ENCODE measurements at places on chromosomes 3 and 15. TPM values are rescaled to one million over a fixed set of nuclear protein-coding genes. Genes with fewer than 3 reads are reported as not detected.
A peak's percentile ranks its signal among the peaks of the same experiment; 100 is the strongest.

Gene CDHR4
- total RNA-seq, result 1.6 TPM

DNA sequence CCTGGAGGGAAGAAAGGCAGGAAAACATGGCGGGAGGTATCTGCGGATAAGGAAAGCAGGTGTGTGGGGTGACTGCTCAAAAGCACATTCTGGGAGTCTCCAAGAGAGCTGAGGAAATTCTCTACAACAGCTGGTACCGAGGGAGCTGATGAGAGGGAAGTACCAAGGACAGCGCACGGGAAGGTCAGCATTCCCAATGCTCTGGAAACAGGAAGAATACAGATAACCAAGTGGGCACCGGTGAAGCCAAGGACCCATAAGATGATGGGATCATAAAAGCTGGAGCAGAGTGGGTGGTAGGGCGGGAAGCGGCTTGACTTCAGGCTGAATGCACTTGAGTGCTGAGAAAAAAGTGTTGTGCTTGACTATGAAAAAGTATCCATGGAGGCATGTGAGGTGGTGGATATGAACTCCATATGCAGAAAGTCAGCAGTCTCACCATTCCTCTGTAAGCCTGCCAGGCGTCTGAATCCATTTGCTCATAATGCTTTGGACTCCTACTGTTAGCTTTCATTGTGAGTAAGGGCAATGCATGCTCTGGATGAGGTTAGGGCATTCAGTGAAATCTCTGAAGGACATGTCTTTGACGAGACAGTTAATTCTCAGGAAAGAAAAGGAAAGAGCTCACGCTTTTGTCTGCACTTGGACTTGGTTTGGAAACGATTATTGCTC lies 215.5 kb downstream of the NR1D2 start:
- H3K36me3 ChIP-seq, result no peaks in the 10 kb centered on the region
- no peaks in the 10 kb centered on the region for H3K4me1 ChIP-seq
- no peak overlapping the region for H3K4me3 ChIP-seq
- no peak for DNase-seq
- no peaks in the 10 kb centered on the region for H3K27me3 ChIP-seq
- H3K27ac ChIP-seq, result no peak overlapping the region

GRCh38 chr3:38824349-38824748 lies 8.3 kb upstream of the SCN10A start:
- H3K4me3 ChIP-seq, result no peak overlapping the region
- no peak overlapping the region for H3K27ac ChIP-seq
- H3K36me3 ChIP-seq, result no peaks in the 10 kb centered on the region
- H3K4me1 ChIP-seq, result no peaks in the 10 kb centered on the region
- DNase-seq, result no peak
- H3K27me3 ChIP-seq, result no peaks in the 10 kb centered on the region

- no peaks in the 10 kb centered on the region for H3K36me3 ChIP-seq
- no peaks in the 10 kb centered on the region for H3K27me3 ChIP-seq
- no peak overlapping the region for H3K4me3 ChIP-seq
- H3K27ac ChIP-seq, result no peak overlapping the region
These were observed 102.1 kb upstream of the CHRM5 start for GRCh38 chr15:33866101-33866737.

DNA sequence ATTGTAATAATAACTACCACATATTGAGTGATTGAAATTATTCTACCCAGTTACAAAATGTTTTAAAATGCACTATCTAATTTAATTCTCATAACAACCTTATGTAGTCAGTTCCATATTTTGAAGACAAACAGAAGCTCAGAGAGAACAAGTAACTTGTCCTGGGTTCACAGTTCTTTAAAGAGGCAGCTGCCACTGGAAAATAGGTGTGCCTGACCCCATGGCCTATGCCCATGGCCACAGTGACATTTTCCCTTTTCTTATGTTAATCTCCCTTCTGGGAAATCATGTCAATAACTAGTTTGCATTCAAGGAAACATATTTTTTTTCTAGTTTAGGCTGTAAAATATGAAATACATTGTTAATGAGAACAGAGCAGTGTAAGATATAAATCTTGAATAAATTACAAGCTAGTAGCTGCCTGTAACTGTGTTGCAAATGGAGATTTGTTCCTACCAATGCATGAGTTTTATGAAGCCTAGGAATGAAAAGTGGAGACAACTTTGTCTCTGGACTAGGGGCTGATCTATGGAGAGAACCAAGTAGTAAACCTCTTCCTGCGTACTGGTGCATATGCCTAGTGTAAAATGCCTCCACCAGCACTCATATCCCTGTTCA lies 1018.0 kb downstream of the NTRK3 start:
- no peaks in the 10 kb centered on the region for H3K36me3 ChIP-seq
- H3K27me3 ChIP-seq, result no peaks in the 10 kb centered on the region
- no peak for DNase-seq
- H3K4me1 ChIP-seq, result no peaks in the 10 kb centered on the region

DNA sequence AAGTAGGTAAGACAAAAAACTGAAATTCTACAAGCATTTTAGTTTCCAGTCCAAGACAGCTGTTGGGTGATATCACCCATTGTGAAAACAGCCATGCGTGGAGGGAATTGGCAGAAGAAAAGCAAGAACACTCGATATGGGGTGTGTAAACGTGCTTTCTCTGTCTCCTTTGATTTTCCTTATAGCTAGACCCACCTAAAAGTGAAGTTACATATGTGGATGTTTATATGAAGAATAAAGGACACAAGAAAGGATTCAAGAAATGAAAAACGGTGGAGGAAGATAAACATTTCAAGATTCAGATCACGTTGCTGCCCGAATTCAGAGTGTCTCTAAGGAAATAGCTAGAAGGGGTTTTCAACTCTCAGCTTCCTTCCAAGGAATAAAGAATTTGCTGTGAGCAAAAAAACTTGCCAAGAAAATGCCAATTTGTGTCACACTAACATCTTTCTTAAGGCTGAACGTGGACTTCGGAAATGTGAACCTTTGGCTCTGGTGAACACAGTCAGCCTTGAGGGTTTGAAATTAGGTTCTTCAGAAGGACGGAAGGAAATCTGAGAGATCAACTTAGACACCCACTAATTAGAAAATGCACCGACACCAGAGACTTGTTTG lies 269.0 kb upstream of the ADAMTS9 start:
- H3K36me3 ChIP-seq, result no peaks in the 10 kb centered on the region
- no peak overlapping the region for H3K4me3 ChIP-seq
- no peak overlapping the region for H3K27ac ChIP-seq
- DNase-seq, result no peak
- no peaks in the 10 kb centered on the region for H3K4me1 ChIP-seq

GRCh38 chr3:54294214-54294613 lies 171.9 kb downstream of the CACNA2D3 start:
- H3K27ac ChIP-seq, result no peak overlapping the region
- H3K36me3 ChIP-seq, result no peaks in the 10 kb centered on the region
- H3K27me3 ChIP-seq, result no peaks in the 10 kb centered on the region
- H3K4me1 ChIP-seq, result no peaks in the 10 kb centered on the region

DNA sequence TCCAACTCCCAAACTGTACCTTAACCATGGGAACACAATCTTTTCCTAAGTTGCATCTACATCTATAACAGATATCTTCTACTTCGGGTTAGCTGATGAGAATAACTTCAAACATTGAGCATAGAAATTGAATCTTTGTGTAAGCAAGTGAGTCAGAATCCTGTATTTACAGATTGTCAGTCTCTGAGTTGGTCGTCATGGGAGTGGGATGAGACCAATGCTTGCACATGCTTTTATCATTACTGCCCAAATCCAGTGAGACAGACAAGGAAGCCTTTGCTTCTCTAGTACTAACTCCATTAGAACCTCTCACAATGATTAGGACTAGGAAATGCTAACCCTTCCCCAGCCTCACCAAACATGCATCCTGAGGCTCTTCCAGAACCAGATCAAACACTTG lies 587.1 kb upstream of the ZNF717 start:
- H3K36me3 ChIP-seq, result no peaks in the 10 kb centered on the region
- no peaks in the 10 kb centered on the region for H3K27me3 ChIP-seq
- no peaks in the 10 kb centered on the region for H3K4me1 ChIP-seq
- no peak for DNase-seq
- no peak overlapping the region for H3K27ac ChIP-seq
- no peak overlapping the region for H3K4me3 ChIP-seq

Gene AADACL2
- total RNA-seq, result not detected

DNA sequence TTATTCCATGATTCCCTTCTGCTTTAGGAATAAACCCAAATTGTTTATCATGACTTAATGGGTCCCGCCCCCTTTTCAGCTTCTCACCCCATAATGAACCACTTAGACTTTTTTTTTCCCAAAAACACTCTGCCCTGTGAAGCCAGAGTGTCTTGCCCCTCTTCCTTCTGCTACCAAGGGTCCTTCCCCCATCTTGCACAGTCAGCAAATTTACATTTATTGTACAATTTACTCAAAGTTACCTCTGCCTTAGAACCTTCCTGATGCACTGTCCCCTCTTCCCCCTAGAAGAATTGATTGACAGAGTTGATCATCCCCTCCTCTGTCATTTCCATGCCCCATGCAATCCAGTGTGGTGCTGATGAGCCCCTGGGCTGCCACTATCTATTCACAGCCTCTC lies 101.5 kb upstream of the PPP2R3A start:
- H3K27me3 ChIP-seq, result no peaks in the 10 kb centered on the region
- no peak for DNase-seq
- H3K27ac ChIP-seq, result no peak overlapping the region
- H3K36me3 ChIP-seq, result no peaks in the 10 kb centered on the region

Gene ZNF860
- total RNA-seq, result 1.9 TPM

DNA sequence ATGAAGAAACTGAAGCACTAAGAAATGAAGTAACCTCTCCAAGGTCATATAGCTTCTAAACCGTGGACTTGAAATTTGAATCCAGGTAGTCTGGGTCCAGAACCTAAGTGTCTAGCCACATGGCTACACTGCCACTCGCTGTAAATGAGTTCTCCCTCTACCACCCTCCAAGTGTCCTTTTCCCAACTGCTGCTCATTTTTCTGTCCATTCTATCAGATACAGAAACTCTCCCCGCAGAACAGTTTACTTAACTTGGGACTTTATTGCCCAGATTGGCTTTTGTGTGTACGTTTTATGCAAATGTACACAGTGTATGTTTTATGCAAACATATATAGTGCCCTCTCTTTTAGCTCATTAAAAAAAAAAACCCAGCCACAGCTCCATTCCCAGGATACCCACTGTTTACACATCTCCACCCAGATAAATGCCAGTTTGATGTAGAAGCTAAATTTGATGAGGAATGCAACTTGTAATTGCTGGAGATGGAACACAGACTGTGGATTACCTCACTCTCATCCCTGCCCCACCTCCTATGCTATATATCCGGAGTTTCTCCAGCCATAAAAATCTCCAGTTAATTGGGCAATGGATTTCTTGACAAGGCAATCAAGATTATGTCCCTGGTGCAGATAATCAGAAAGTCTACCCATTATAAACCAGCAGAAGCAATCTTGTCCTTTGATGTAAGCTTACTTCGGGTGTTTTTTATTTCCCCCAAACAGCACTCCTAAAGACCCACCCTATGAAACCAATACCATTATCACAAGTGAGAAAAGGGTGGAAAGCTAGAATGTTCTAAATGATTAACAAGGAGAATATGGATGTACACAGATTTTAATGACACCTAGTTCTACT lies 42.0 kb downstream of the THBS1 start:
- no peak overlapping the region for H3K4me3 ChIP-seq
- H3K36me3 ChIP-seq, result no peaks in the 10 kb centered on the region
- no peaks in the 10 kb centered on the region for H3K4me1 ChIP-seq
- H3K27ac ChIP-seq, result no peak overlapping the region
- no peak for DNase-seq
- no peaks in the 10 kb centered on the region for H3K27me3 ChIP-seq

DNA sequence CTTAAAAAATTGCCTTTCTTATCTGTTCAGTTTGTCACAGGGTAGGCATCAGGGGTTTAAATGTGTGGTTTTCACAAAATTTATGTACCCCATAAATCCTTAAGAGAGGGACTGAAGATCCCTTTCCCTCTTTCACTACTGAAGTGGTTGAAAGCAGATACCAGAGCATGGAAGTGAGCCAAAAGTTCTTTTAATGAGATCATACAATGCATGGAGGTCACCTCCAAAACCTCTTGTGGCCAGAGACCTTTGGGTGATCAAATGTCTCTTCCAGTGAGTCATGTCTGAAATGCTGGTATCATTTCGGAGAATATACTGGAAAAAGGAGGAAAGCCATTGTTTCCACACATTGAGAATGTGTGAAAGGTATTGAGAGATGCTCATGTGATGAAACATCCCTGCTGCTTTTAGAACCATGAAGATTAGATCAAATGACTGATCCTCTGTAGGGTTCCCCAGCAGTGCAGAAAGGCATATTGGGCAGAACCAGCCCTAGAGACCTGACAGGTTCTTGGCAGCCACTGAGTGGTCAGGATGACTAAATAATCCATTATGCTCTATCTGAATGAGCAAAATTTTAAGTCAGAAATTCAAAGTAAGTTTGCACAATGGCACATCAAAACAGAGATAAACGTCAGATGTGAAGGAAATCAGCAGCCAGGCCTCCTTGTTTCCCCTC lies 165.8 kb upstream of the SLC2A2 start:
- no peaks in the 10 kb centered on the region for H3K36me3 ChIP-seq
- H3K4me3 ChIP-seq, result no peak overlapping the region
- H3K27me3 ChIP-seq, result no peaks in the 10 kb centered on the region

Gene SPPL2A
- total RNA-seq, result 88.9 TPM

Gene AHSG
- total RNA-seq, result not detected

- H3K36me3 ChIP-seq, result no peaks in the 10 kb centered on the region
- peak overlapping the region; percentile 61 for H3K4me3 ChIP-seq
- H3K27ac ChIP-seq, result peak overlapping the region; percentile 98
- H3K27me3 ChIP-seq, result no peaks in the 10 kb centered on the region
- DNase-seq, result peak; percentile 43
- peaks cover 9% of the 10 kb centered on the region for H3K4me1 ChIP-seq
These were observed 153.8 kb downstream of the PGPEP1L start for GRCh38 chr15:98853617-98854420.

- H3K27ac ChIP-seq, result no peak overlapping the region
- no peaks in the 10 kb centered on the region for H3K36me3 ChIP-seq
- DNase-seq, result no peak
- no peaks in the 10 kb centered on the region for H3K27me3 ChIP-seq
- no peak overlapping the region for H3K4me3 ChIP-seq
These were observed 245.1 kb downstream of the PCCB start for GRCh38 chr3:136495213-136495612.

Gene WNT5A
- 96.5 TPM for total RNA-seq

- no peaks in the 10 kb centered on the region for H3K27me3 ChIP-seq
- no peak overlapping the region for H3K27ac ChIP-seq
- DNase-seq, result no peak
- no peak overlapping the region for H3K4me3 ChIP-seq
- no peaks in the 10 kb centered on the region for H3K4me1 ChIP-seq
These were observed 53.3 kb upstream of the LIPC start for GRCh38 chr15:58378241-58379085.

GRCh38 chr3:155367506-155367905 lies 74.0 kb upstream of the STRIT1 start:
- no peaks in the 10 kb centered on the region for H3K4me1 ChIP-seq
- no peaks in the 10 kb centered on the region for H3K27me3 ChIP-seq
- H3K36me3 ChIP-seq, result no peaks in the 10 kb centered on the region
- no peak overlapping the region for H3K27ac ChIP-seq
- no peak overlapping the region for H3K4me3 ChIP-seq

DNA sequence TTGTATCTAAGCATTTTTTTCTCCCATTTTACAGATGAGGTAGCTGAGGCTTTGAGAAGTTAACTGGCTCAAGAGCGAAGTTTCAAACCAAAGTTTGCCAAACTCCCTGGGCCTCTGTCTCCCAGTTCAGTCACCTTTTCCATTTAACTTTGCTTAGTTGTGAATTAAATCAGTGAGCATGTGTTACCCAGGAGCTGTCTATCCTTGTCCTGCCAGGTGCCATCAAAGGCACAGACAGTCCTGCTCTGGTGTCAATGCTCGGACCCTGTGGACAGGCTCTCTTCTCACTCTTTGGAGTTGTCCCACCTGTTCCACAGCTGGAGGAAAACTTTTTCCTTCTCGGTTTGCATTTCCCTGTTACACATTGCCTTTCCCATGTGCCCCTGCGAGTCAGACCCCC lies 8.6 kb downstream of the EPHB1 start:
- H3K36me3 ChIP-seq, result no peaks in the 10 kb centered on the region
- no peaks in the 10 kb centered on the region for H3K27me3 ChIP-seq
- H3K27ac ChIP-seq, result no peak overlapping the region
- no peak for DNase-seq
- H3K4me1 ChIP-seq, result no peaks in the 10 kb centered on the region
